Activated CD4-positive, CD25-positive, alpha-beta regulatory T cell (primary cell): ENCODE measurements at places on chromosomes 6 and 20.

- DNase-seq: peak; percentile 30
Measured at GRCh38 chr6:27503436-27504030, 30.6 kb upstream of the ZNF184 start.

GRCh38 chr20:62216636-62217566 is 3.2 kb downstream of the HRH3 start:
- no peak for DNase-seq

DNA sequence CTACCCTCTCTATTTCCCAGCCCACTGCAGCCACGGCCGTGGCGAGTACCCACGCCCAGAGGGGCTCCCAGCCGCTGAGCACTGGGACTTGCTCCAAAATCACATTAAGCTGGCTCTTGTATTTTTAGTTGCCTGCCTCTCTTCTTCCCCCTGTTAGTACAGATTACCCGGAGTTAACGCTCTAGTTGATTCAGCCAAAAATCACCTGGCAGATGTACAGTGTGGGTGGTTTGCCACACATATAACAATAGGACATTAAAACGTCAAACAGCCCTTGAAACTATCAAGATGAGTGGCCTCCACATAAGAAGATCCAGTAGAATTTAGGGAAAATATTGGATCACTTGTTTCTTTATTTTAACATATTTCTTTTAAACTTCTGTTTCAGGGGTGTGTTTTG is 268.8 kb upstream of the PRDM1 start:
- DNase-seq: no peak

DNA sequence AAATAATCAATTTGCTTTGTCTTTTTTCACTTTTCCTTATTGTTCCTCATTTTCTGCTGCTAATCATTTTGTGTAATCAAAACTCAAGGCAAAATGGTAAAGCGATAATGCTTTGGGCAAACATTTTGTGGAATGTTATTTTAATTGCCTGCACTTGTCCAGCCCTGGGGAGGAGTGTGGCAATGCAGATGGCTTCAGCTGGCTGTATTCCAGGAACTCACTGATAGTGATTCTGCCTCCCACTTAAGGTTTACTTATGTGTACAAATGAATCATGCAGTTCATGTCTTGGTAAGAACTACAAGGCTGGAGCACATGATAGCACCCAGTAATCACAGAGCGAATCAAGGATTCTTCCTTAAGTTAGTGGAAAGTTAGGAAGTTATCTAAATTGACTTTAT is 107.8 kb downstream of the COL19A1 start:
- DNase-seq: no peak

GRCh38 chr6:33851959-33852358 is 48.2 kb upstream of the MLN start:
- DNase-seq: no peak

- no peak for DNase-seq
Measured at GRCh38 chr6:1039746-1040145, 272.2 kb upstream of the FOXQ1 start.

GRCh38 chr6:155454008-155454407 is 1.6 kb downstream of the NOX3 start:
- DNase-seq: no peak

GRCh38 chr6:134684423-134684795 is 265.5 kb downstream of the ALDH8A1 start:
- DNase-seq: no peak
